ENCODE measurements at places on chromosomes 2 and 18.

GRCh38 chr18:47174545-47175116 lies 1.5 kb downstream of the IER3IP1 start:
- no peak for DNase-seq

DNA sequence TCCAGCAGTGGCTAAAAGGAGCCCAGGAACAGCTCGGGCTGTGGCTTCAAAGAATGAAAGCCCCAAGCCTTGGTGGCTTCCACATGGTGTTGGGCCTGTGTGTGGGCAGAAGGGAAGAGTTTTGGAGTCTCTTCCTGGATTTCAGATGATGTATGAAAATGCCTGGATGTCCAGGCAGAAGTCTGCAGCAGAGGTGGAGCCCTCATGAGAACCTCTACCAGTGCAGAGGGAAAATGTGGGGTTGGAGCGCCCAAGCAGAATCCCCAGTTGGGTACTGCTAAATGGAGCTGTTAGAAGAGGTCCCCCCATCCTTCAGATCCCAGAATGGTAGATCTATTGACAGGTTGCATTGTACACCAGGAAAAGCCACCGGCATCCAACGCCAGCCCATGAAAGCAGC lies 412.1 kb downstream of the TDRD15 start:
- no peak for DNase-seq

DNA sequence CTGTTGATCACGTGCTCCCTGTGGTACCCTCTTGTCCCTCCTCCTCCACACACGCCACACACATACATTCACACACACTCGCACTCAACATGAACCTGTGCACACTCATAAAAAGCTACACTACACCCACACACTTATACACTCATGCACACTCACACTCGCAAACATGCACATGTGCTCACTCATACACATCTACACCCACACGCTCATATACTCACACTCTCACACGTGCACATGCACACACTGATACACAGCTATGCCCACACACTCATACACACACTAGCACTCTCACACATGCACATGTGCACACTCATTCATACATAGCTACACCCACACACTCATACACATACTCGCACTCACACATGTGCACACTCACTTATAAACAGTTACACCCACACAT lies 113.6 kb downstream of the LRATD1 start:
- DNase-seq = no peak

DNA sequence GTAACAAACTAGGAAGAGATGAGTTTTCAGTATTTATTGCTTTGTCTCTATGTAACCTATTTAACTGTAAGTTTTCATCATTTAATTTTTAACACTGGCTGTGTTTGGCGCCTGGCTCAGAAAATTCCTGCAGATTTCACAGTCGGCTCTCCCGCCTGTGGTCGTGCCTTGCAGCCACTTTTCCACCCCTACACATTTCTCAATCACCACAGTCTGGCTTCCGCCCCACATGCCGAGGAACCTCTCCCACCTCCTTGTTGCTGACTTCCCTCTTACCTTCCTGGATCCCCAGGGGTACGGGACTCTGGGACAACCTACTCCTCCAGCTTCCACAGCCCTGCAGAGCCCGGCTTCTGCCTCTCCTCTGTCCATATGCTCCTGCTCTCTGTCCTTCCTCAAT lies 41.6 kb upstream of the MGAT4A start:
- DNase-seq = no peak

GRCh38 chr2:71526141-71526540 lies 72.8 kb downstream of the DYSF start:
- no peak for DNase-seq

DNA sequence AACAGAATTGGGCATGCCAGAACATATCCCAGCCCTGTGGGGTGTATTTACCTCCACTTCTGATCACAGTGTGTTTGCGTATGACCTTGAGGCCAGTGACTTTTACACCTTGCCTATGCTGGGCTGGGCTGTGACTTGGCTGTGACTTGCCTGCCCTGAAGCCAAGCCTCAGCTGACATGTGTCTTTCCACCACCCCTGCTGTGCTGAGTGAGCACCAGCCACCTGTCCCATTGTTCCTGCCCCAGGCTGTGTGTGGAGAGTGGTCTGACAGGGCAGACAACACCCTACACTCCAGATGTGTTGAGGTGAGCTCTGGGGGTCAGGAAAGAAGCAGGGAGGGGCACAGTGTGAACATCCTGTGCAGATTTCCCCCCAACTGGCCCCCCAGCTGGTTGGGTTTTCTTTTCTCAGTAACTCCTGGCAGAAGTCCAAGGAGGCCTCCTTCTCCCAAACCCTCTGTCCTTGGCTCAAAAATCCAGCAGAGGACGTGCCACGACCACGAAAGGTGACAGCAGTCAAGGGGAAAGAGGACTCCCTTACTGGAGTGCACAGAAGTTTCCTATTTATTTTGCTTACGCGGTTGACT lies 5.1 kb upstream of the STEAP3 start:
- no peak for DNase-seq

DNA sequence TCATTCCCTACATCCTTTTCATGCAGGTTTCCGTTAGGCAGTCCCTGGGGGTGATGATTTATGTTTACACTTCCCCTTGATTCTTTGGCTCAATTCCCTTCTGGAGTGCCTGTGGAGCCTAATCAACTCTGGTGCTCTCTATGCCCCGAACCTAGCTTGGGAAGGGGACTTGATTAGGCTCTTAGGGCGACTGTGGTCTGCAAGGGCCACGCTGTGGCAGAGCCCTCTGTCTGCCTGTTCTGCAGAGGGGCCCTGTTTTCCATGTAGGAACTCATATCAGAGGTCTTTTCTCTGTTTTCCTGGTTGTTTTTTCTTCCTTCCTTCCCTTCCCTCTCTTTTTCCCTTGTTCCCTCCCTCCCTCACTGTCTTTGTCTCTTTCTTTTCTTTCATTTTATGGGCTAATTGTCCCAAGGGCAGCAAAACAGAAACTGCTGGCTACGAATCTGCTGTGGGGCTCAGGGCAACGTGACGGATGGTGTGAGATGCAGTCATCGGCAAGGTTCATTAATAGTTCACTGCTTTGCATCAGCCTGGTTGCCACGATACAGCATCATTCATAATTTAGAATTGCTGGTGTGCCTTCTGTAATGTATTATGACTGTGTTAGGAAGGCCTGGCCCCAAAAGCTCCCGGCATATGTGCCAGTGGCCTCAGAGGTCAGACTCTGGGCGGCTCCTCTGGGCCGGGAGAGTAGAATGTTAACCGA lies 134.5 kb downstream of the NAPG start:
- no peak for DNase-seq

GRCh38 chr2:162938387-162938786 lies 99.8 kb upstream of the KCNH7 start:
- DNase-seq = no peak

DNA sequence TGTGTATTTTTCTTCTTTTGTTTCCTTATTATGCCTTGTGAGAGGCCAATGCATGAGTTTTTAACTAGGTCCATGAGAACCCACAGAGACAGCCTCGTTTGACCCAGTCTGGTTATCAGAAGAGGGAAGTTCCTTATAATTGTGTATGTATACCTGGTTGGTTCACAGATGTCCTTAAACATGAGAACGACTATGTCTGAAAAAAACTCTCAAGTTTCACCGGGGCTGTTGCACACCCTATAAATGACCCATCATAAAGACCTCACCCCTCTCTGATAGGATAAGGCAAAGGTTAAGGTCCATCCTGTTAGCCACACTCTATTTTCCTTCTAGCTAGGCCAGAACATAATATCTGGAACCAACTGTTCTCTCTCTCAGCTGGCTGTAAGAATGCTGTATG lies 42.7 kb upstream of the MSH2 start:
- no peak for DNase-seq

DNA sequence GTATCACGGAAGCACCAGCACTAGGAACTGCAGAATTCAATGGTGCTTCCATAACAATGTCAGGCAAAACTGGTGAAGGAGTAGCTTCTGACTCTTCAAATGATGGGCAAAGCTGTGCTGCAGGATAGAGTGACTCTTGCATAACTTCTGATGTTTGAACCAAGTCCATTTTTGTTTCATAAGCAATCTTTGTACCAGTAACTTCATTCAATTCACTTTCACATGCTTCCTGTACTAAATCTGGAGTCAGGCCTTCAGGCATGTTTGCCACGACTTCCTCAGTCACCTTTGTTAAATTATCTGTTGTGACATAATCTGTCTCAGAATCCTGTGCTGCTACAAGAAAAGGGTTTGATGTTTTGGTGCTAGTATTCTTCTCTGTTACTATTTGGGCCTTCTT lies 24.0 kb downstream of the RTN4 start:
- DNase-seq = no peak

DNA sequence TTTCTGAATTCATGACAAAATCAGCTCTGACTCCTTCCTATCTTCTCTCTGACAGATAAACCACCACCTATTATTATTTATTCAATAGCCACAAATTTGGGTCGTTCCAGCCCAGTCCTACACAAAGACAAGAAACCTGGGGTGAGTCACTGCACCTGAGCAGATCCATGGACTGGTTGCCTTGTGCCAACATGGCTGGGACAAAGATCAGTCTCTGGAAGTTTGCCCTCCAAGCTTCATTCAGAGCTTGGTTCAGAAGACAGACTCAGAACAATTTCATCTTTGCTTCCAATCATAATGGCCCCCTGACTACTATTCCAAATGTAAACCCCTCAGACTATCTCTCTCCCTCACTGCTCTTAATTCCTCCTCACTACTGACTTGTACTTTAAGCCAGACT lies 9.6 kb upstream of the EXOC6B start:
- no peak for DNase-seq

- no peak for DNase-seq
Observed at GRCh38 chr2:47784352-47784851, 1.5 kb downstream of the MSH6 start.

GRCh38 chr18:22668496-22668895 lies 250.8 kb upstream of the CTAGE1 start:
- DNase-seq = no peak

- no peak for DNase-seq
Observed at GRCh38 chr2:155665704-155666103, 666.8 kb downstream of the NR4A2 start.
